Breast epithelium (tissue), 4 donors: ENCODE measurements at places on chromosomes 1 and 21. TPM values are rescaled to one million over a fixed set of nuclear protein-coding genes. Genes with fewer than 3 reads are reported as not detected.

FLG2 gene
- not detected for total RNA-seq

FMO1 gene
- total RNA-seq = 9.4 TPM

DNA sequence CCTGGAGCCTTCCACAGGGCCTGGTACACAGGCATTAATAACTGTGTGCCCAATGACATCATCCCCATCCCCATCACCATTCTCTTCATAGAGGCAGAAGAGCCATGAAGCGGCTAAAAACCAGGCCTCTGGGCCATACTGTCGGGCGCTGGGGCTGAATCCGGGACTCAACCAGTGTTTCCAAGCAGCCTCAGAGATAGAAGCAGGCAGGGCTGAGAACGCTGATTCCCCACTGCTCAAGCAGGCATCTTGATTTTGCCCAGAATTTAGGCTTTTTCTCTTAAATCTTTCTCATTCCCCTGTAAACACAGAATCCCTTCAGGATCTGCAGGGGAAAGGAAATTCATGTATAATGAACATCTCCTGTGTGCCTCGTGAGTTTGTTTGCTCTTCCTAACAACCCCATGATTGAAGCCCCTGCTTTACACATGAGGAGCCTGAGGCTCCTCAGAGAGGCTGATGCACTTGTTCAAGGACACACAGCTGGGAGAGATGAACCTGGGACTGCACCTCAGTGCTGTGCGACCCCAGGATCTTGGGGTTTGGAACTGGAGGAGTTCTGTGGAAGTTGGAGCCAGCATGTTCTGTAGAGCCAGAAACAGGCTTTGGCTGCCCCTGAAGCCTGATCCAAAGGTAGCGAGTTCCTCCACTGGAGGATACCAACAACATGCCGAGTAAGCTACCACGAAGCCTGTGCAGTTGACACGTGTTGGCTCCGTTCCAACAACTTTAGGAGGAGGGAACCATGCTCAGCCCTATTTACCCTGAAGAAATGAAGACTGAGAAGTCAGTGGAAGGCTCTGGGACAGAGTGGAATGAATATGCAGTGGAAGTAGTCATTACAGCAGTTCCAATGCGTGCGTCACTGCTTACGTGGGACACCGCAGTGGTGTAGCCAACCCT is 55.5 kb downstream of the EDN2 start:
- H3K27me3 ChIP-seq = no peaks in the 10 kb centered on the region
- H3K36me3 ChIP-seq = no peaks in the 10 kb centered on the region
- peaks cover 13% of the 10 kb centered on the region for H3K4me1 ChIP-seq
- H3K4me3 ChIP-seq = no peak overlapping the region

GRCh38 chr1:155241069-155241679 is 14.1 kb downstream of the ENTREP3 start:
- peaks cover 3% of the 10 kb centered on the region for H3K27me3 ChIP-seq
- H3K36me3 ChIP-seq = no peaks in the 10 kb centered on the region
- DNase-seq = peak; percentile 74
- no peaks in the 10 kb centered on the region for H3K4me1 ChIP-seq

DNA sequence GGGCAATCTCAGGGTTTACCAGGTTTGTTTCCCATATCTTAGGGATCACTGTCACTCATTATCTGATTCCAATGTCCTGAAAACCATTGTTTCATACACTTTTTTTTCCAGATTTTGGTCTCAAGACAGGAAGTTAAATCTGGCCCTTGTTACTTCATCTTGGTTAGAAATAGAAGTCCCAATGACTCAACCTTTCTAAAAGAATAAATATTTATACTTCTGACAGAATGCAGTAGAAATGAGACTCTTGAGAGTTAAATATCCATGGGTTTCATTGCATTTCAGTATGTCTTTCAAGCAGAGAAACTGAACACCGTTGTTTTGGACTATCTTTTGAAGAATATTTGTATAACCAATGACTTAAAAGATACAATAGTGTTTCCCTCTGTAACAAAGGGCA is 19.8 kb upstream of the VCAM1 start:
- DNase-seq = no peak
- no peak overlapping the region for H3K4me3 ChIP-seq
- H3K27me3 ChIP-seq = no peaks in the 10 kb centered on the region

TBCE gene
- 19.7 TPM for total RNA-seq

DNA sequence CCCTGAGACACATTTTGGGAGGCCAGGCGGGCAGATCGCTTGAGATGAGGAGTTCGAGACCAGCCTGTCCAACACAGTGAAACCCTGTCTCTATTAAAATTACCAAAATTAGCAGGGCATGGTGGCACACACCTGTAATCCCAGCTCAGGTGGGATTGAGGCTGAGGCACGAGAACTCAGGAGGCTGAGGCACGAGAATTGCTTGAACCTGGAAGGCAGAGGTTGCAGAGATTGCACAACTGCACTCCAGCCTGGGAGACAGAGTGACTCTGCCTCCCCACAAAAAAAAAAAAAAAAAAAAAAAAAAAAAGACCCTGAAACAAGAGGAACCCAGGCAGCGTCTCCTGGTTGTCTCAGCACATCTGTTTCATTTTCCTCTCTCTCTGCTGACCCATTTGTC is 24.2 kb downstream of the PGM1 start:
- H3K27me3 ChIP-seq = no peaks in the 10 kb centered on the region
- DNase-seq = no peak
- H3K27ac ChIP-seq = no peak overlapping the region
- no peaks in the 10 kb centered on the region for H3K4me1 ChIP-seq
- no peaks in the 10 kb centered on the region for H3K36me3 ChIP-seq

GRCh38 chr21:21175798-21176334 is 177.7 kb downstream of the NCAM2 start:
- no peaks in the 10 kb centered on the region for H3K27me3 ChIP-seq
- H3K4me3 ChIP-seq = no peak overlapping the region
- no peak for DNase-seq

GRCh38 chr1:203479646-203480045 is 4.0 kb downstream of the PRELP start:
- H3K27ac ChIP-seq = peak overlapping the region; percentile 83
- H3K27me3 ChIP-seq = no peaks in the 10 kb centered on the region
- H3K4me3 ChIP-seq = peak overlapping the region; percentile 53
- no peaks in the 10 kb centered on the region for H3K36me3 ChIP-seq
- peaks cover 25% of the 10 kb centered on the region for H3K4me1 ChIP-seq
- DNase-seq = no peak

DNA sequence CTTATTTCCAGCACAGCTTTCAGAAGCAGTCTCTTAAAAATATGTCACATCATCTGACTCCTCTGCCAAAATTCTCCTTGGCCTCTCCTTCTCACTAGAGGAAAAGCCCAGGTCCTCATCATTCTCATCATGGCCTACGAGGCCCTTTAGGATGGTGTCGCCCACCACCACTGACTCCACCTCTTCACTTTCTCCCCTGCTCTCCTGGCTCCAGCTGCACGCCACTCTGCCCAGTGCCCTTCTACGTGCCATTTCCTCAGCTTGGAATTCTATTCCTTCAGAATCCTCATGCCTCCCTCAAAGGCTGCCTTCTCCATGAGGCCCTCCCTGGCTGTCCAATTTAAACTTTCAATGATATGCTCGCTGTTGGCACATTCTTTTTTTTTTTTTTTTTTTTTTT is 25.3 kb upstream of the BTG2 start:
- H3K27me3 ChIP-seq = no peaks in the 10 kb centered on the region
- peaks cover 7% of the 10 kb centered on the region for H3K4me1 ChIP-seq
- H3K4me3 ChIP-seq = no peak overlapping the region
- DNase-seq = peak; percentile 16

GRCh38 chr1:71548398-71548890 is 467.6 kb upstream of the ZRANB2 start:
- H3K27me3 ChIP-seq = no peaks in the 10 kb centered on the region
- H3K4me3 ChIP-seq = no peak overlapping the region
- DNase-seq = no peak
- no peak overlapping the region for H3K27ac ChIP-seq
- no peaks in the 10 kb centered on the region for H3K36me3 ChIP-seq

DNA sequence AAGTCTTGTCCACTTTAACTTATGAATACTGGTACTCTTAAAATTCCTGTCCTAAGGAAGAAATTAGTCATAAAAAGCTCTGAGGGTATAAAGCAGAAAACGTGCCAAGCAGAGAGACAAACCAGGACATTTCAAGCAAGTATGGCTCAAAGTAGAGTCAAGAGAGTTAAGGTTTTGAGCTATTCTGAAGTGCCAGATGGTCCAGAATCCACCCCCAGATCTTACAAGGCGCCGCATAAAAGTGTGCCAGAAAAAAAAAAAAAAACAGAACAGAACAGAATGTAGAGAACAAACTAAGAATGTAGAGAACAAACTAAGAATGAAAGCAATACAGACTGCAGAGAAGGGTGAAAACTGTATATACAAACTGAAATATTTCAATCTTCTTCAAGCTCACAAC is 12.5 kb downstream of the EPS15 start:
- DNase-seq = no peak
- H3K36me3 ChIP-seq = no peaks in the 10 kb centered on the region
- H3K27me3 ChIP-seq = no peaks in the 10 kb centered on the region
- H3K4me3 ChIP-seq = no peak overlapping the region
- no peak overlapping the region for H3K27ac ChIP-seq

CTTNBP2NL gene
- total RNA-seq = 25.9 TPM
